ENCODE measurements at places on chromosomes 7 and 10. TPM values are rescaled to one million over a fixed set of nuclear protein-coding genes. Genes with fewer than 3 reads are reported as not detected.

DNA sequence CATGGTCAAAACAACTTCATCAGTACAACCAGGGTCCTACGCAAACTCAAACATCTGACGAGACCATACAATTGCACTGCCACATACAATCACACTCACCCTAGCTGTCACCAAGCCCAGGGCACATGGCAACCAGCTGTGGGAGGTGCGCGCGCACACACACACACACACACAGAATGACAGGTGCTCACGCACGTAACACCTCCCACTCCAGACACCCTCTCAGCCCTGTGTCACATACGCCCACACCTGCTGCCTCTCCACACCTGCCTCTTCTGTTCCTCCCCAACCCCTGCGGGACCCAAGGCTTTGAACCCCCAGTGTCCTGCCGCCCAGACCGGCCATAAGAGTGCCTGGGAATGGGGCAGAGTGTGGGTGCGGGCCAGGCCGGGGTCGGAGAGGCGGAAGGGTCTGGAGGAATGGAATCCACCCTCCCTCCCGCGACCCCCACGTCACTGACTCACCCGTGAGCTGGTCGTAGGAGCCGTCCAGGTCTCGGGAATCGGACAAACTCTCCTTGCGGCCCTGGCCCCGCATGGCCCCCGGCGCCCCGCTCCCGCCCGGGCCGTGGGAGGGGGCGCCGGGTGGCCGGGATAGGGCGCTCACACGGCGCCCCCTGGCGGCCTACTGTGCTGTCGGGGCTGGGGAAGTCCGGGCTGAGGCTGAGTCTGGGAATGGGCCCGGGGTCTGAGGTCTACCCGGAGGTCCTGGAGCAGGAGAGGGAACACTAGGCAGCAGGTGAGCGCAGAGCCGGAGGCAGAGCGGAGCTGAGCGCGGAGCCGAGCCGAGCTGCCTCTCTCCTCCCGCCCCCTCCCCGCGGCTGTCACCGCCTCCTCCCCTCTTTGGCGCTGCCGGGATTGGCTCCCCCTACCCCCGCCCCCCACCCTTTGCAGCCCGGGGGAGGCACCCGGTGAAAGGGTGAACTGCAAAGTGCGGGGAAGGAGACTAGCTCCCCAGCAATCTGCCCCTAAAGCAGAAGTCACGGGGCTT is at the start of gene KCNIP2:
Gene KCNIP2 (minus strand): TSS at position 769 of the 990 bp plus-strand sequence. CDS start 232 bp downstream, at position 537.
- peaks cover 25% of the 10 kb centered on the region for H3K27me3 ChIP-seq
- H3K4me1 ChIP-seq: peaks cover 50% of the 10 kb centered on the region
- no peaks in the 10 kb centered on the region for H3K36me3 ChIP-seq
- H3K27ac ChIP-seq: no peak within 1 kb of the TSS

DNA sequence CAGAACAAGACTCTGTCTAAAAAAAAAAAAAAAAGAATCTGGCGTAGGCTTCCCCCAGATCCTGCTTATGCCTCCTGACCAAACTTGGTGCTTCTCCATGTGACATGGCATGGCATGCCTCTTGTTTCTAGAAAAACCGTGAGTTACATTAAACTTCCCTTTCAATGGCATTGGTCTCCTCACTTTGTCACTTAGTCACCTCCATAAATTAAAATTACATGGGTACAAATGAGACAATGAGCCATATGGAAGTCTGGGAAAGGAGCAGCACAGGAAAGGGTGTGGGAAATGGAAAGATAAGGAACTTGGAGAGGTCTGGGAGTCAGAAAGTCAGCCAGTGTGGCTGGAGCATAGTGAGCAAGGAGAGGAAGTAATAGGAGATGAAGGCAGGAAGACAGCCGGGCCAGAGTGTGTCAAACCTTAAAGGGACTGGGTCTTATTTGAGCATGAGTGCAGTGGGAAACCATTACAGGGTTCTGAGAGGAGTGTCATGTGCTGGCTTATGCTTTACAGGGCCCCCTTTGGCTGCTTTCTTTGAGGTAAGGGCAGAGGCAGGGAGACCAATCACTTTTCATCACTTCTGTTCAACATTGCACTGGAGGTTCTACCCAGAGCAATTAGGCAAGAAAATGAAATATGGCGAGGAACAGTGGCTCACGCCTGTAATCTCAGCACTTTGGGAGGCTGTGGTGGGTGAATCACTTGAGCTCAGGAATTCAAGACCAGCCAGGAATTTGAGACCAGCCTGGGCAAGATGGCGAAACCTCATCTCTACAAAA is 21.3 kb upstream of the ZMIZ2 start:
- DNase-seq: no peak
- H3K36me3 ChIP-seq: no peaks in the 10 kb centered on the region
- H3K4me1 ChIP-seq: no peaks in the 10 kb centered on the region
- H3K27ac ChIP-seq: no peak overlapping the region

GRCh38 chr7:93601363-93601762 is 26.8 kb upstream of the CALCR start:
- H3K27me3 ChIP-seq: no peaks in the 10 kb centered on the region
- no peaks in the 10 kb centered on the region for H3K4me1 ChIP-seq
- H3K4me3 ChIP-seq: no peak overlapping the region
- H3K36me3 ChIP-seq: no peaks in the 10 kb centered on the region

- H3K36me3 ChIP-seq: no peaks in the 10 kb centered on the region
- H3K4me3 ChIP-seq: no peak overlapping the region
- no peak for DNase-seq
- H3K27me3 ChIP-seq: peaks cover 9% of the 10 kb centered on the region
These were observed 6.8 kb downstream of the DLG5 start for GRCh38 chr10:77919713-77920108.

DNA sequence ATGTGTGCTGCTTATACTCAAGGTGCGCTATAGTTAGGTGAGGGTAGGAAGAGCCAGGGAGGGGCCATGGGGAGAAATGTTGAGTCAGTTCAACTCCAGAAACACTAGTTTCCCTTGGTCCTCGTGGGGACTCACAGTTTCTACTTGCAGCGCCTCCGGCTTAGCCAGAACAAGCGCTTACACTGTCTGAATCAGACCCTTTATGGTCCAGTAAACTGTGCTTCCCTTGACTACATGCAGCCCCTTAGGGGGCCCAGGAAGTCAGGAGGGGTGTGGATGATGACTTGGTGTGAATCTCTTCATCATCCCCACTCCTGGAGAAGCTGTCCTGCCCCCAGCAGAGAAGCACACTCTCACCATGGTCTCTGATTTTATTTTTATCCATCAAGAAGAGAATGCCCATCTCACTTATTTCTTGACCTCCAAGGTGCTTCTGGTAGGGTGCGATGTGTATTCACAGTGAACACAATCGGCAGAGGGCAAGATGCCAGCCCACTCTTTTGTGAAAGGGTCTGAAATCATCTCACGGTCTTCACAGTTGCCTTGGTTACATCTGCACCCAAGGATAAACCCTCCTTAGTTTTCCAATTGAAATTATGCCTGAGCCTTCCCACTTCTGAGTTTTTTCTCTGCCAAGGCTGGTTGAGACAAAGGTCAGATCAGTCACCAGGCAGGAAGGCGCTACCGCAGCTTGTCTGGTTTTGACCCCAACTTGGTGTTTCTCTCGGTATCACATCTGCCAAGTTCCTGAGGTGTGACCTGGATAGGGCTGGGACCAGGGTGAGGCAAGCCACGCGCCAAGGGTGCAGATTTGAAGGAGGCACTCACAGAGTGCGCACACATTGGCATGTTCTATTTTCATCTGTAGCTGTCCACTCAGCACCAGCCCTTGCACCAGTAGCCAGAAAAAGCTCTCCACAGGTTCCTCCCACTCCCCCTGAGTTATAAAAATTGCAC is 62.7 kb upstream of the LRRC4 start:
- peaks cover 4% of the 10 kb centered on the region for H3K36me3 ChIP-seq
- H3K27me3 ChIP-seq: no peaks in the 10 kb centered on the region
- H3K4me3 ChIP-seq: no peak overlapping the region
- H3K4me1 ChIP-seq: no peaks in the 10 kb centered on the region
- no peak for DNase-seq

The MUC3A gene
- total RNA-seq: not detected

The VWDE gene
- 0.43 TPM for total RNA-seq

The MYL10 gene
- not detected for total RNA-seq
